Stimulated activated CD4-positive, alpha-beta T cell treated with anti-CD3 and anti-CD28 coated beads, Interleukin-2, amount 100 ng/mL, for 48 hours (primary cell): ENCODE measurements at places on chromosomes 16 and 17.
A peak's percentile ranks its signal among the peaks of the same experiment; 100 is the strongest.

DNA sequence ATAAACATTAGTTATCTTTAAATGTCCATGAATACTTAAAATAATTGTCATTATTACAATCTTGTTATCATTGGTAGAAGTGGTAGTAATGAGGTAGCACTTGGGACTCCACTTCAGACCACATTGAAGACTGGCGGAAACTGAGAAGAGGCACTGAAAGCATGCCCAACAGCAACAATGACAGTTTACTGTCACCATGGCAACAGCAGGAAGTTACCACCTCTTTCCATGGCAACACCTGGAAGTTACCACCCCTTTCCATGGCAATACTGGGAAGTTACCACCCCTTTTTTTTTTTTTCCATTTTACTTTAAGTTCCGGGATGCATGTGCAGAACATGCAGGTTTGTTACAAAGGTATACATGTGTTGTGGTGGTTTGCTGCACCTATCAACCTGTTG is 494.9 kb upstream of the RBFOX1 start:
- DNase-seq: no peak

DNA sequence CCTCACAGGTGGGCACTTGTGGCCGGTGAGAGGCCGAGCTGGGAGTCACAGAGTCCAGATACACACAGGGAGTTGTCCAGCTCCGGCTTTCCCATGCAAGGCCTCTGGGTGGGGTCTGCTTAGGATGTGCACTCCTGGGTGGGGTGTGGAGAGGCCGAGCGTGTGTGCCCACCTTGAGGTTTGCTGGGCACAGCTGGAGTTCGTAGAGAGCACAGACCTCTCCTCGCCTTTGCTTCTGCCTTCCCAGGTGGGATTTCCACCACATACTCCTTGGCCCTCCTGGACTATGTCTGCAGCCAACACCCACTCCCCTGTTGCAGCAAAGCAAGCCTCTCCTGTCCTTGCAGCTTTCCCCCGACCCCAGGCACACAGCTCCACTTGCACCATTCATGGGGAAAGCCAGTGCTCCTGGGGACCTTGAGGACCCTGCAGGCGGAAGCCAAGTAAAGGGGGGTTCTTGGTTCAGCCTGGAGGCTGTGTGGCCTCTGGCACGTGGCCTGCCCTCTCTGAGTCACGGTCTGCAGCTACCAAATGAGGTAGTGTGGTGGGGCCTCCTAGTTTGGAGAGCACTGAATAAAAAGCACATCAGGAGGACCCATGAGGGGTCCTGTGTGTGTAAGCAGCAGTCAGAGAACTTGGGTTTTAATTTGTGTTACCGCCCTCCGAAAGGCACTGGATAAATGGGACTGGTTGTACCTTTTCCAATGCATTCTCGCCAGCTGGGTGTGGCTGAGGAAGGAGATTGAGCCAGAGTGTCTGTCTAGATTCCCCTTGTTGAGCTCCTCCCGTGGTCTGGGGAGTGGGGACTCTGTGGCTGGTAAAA is 31.5 kb downstream of the MPRIP start:
- DNase-seq: no peak

GRCh38 chr17:51912939-51913338 is 245.6 kb downstream of the CA10 start:
- no peak for DNase-seq

GRCh38 chr16:67260426-67261063 is 11.8 kb downstream of the SLC9A5 start:
- DNase-seq: no peak

DNA sequence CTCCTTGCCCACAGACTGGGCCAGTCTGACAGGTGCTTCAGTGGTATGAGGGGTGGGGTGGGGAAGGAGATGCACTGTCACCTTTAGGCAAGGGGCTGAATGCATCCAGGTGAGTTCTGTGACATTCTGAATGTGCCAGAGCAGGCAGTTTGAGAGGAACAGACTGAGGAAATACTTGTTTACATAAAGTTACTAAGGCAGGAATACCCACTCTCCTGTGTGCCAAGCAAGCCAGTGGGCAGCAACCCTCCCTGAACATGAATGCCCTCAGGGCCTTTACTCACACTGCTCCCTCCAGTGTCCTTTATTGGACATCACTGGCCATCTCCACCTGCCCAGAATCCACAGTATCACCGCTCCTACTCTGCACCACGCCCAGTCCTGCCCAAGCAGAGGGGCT is 33.1 kb upstream of the ULK2 start:
- no peak for DNase-seq

GRCh38 chr17:18185832-18186626 is 2.4 kb downstream of the ALKBH5 start:
- DNase-seq: no peak

- DNase-seq: no peak
These were observed 10.4 kb downstream of the RAI1 start for GRCh38 chr17:17691468-17692263.

DNA sequence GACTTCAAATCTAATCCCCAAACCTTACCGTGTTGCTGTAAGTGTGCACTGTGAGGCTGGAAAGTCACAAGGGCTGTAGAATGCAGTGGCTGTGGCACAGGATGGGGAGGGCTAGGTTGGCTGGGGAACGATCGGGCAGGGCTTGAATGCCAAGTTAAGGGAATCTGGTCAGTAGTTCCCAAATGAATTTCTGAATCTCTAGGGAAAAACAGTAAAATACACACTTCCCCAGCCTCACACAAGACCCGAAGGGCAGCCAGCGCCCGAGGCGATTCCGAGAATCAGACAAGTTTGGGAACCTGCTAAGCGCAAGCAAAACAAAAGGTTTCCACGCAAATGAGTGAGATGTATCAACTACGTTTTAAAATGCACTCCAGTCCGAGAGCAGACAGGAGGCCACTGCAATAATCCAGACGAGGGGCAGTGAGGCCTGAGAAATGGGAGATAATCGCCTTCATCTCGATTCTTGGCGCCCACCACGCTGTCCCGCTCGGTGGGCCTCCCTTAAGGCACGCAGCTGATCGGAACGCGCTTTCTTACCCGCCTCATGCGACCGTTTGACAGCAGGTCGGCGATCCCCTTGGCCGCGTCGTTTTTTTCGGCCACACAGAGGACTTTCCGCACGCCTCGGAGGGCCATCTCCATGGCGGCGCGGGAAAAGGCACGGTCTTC is 599 bp downstream of the TOP3A start:
- no peak for DNase-seq

GRCh38 chr17:31321481-31321880 is at the start of gene EVI2A:
TSS of gene EVI2A (minus strand) at chr17:31321622. CDS start at chr17:31319013, 2,609 bp downstream.
- DNase-seq: peak; percentile 52

DNA sequence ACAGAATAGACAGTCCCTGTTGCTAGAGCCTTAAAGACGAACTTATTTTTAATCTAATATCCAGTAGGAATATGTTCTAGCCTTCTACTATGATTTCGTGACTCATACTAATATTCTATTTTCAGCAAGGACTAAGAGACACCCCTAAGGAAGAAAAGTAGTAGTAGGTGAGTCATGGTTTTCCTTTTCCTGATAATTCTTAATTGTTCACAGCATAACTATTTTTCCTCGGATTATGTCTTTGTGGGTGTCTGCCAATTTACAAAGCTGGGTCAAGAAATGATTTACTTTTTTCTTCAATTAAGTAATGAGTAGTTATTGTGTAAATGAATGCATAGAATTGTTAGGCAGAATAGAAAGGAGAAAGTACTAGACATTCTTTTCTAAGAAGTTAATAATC is 292.2 kb downstream of the TOX3 start:
- no peak for DNase-seq

- peak; percentile 61 for DNase-seq
These were observed 997 bp downstream of the ACADVL start for GRCh38 chr17:7220593-7221277.

DNA sequence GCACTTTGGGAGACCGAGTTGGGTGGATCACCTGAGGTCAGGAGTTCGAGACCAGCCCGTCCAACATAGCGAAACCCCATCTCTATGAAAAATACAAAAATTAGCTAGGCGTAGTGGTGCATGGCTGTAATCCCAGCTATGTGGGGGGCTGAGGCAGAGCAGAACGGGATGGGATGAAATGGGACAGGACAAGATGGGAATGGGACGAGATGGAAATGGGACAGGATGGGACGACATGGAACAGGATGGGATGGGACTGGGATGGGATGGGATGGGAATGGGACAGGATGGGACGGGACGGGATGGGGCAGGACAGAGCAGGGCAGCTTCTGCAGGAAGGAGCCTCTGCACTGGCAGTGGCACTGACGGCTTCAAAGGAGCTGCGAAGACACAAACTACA is 106.1 kb downstream of the ANKRD11 start:
- no peak for DNase-seq

- DNase-seq: no peak
These were observed 30.1 kb downstream of the SNX11 start for GRCh38 chr17:48137656-48138055.

DNA sequence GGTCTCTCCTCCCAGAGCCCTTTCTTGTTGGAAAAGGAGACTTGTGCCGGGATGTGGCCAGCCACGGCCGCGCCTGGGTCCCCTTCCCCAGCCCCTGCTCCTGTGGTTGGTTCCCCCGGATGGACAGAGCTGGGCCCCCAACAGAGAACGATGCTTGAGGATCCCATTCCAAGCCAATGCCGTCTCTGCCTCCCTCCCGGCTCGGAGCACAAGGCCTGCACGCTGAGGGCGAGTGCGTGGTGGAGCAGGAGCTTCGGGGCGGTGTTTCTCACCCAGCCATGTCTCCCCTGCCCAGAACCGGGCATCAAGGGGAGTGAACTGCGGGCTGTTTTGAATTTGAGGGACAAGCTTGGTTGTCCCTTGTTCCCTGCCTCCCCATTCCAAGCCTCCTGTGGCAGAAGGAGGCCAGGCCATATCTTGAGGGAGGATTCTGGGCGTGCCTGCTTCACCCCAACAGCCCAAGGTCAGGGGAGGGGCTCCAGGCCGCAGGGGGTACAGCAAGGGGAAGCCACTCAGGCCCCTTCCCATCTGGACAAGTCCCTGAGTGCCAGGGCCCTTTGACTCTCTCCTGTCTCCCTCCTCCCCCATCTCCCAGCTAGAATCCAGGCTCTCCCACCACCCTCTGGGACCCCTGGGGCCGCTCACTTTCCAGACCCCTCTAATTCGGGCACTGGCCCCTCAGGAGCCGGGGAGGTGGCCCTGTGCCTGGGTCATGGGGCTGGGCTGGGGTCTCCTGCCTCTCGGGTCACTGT is 43.6 kb downstream of the SOCS3 start:
- DNase-seq: no peak
